ENCODE measurements at places on chromosomes 2 and 18. TPM values are rescaled to one million over a fixed set of nuclear protein-coding genes. Genes with fewer than 3 reads are reported as not detected.
A peak's percentile ranks its signal among the peaks of the same experiment; 100 is the strongest.

DNA sequence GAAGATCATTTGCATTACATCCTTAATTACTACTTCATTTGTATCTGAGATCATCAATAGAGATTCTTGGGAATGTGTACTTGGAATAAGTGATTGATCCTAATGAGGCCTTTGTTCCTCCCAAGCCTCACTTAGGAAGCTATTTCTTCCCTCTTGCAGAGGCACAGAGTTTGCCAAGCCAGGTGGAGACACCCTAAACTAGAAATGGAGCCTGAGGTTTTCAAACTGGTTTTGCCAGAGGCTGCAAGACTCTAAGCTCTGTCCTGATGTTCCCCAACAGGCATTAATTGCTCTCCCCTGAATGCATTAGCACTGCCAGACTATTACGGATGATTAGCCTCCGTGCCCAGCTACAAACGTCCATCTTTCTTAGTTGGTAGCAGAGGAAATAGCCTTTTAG is 125.2 kb upstream of the LGALSL start:
- no peak overlapping the region for H3K4me3 ChIP-seq
- no peak overlapping the region for H3K27ac ChIP-seq
- peaks cover 7% of the 10 kb centered on the region for H3K4me1 ChIP-seq
- no peak for DNase-seq
- H3K27me3 ChIP-seq = no peaks in the 10 kb centered on the region

GRCh38 chr18:2905854-2906703 is 59.3 kb downstream of the EMILIN2 start:
- H3K36me3 ChIP-seq = peaks cover 7% of the 10 kb centered on the region
- no peaks in the 10 kb centered on the region for H3K27me3 ChIP-seq
- peaks cover 28% of the 10 kb centered on the region for H3K4me1 ChIP-seq
- H3K4me3 ChIP-seq = peak overlapping the region; percentile 64
- peak overlapping the region; percentile 96 for H3K27ac ChIP-seq
- DNase-seq = peak; percentile 33

DNA sequence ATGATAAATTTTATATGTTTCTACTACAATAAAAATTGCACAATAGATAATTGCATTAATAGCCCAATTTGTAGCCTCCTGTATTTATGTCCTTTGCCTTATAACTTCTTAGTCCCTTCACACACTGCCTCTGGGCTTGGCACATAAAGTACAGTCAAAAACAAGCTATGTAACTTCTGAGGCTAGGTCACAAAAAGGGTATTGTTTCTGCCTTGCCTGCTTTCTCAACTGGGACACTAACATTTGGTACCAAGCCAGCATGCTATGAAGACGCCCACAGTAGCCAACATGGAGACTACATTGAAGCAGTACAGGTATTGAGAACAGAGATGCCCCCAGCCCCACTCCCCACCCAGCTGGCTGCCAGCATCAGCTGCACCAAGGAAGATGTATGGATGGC is 5.4 kb upstream of the SLC3A1 start:
- H3K27ac ChIP-seq = no peak overlapping the region
- no peaks in the 10 kb centered on the region for H3K4me1 ChIP-seq
- H3K27me3 ChIP-seq = no peaks in the 10 kb centered on the region
- DNase-seq = no peak

- no peak for DNase-seq
- H3K4me3 ChIP-seq = no peak overlapping the region
- no peaks in the 10 kb centered on the region for H3K4me1 ChIP-seq
- H3K36me3 ChIP-seq = no peaks in the 10 kb centered on the region
- H3K27me3 ChIP-seq = no peaks in the 10 kb centered on the region
Observed at GRCh38 chr2:142926445-142926844, 49.0 kb downstream of the KYNU start.

DNA sequence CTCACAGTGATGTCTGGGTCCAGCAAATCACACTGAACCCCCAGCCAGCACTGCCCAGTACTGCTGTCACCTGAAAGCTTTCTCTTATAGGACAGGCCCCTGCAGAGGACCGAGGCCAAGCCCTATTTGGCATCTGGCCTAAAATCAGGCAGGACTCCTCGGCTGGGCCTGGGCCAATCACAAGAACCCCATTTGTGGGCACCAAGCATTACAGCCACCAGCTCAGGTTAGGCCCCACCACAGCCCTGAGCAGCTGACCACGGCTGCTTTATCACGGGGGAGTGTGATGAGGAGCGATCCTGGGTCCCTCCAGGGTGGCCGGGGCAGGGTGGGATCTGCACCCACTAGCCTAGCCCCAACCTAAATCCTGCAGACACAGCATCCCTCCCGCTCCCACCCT is 8.2 kb downstream of the BIN1 start:
- no peaks in the 10 kb centered on the region for H3K36me3 ChIP-seq
- H3K4me1 ChIP-seq = peaks cover 27% of the 10 kb centered on the region
- H3K27me3 ChIP-seq = no peaks in the 10 kb centered on the region
- DNase-seq = no peak

DNA sequence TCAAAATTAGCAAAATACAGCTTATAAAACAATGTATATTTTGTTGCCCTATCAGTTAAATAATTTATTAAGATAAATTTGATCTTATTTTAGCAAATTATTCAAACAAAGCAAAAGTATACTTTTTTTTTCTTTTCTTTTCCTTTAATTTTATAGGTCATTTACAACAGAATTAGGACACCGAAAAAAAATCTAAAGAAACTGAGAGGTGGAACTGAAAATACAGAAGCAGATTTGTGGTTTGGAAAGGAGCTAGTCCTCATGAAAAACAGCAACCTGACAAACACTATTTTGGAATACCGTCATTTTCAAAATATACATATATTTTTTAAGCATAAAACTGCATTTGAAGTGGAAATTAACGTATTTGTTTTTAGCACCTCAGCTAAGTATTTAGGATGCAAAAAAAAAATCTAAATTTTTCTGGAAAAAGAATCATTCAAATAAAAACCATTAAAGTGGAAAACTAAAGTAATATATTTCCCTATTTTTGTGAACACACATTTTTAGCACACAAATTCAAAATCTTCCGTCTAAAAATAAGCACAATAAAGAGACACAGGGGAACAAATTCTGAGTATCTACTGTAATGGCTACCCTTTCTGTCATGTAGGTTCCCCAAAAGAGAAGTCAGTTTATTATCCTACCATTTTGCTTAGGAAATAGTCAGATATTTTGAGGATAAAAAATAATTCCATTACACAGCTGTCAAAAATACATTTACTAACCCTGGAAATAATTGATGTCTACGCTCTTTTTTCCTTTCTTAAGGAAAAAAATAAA is 2.7 kb downstream of the CCDC88A start:
- H3K4me3 ChIP-seq = no peak overlapping the region
- H3K27ac ChIP-seq = no peak overlapping the region
- no peaks in the 10 kb centered on the region for H3K27me3 ChIP-seq
- DNase-seq = no peak
- no peaks in the 10 kb centered on the region for H3K36me3 ChIP-seq
- H3K4me1 ChIP-seq = peaks cover 4% of the 10 kb centered on the region

Gene CYP26B1
- total RNA-seq = 21.1 TPM

Gene TLX2
- not detected for total RNA-seq

Gene DSG3
- total RNA-seq = 0.05 TPM

Measured in HCT116 (cell line).